D341Med (cell line): ENCODE measurements at places on chromosomes 7 and 10.

- DNase-seq = no peak
These were observed 87.0 kb downstream of the VIPR2 start for GRCh38 chr7:159057647-159058046.

GRCh38 chr10:24292304-24293293, 83.7 kb downstream of the KIAA1217 start:
- DNase-seq = no peak

DNA sequence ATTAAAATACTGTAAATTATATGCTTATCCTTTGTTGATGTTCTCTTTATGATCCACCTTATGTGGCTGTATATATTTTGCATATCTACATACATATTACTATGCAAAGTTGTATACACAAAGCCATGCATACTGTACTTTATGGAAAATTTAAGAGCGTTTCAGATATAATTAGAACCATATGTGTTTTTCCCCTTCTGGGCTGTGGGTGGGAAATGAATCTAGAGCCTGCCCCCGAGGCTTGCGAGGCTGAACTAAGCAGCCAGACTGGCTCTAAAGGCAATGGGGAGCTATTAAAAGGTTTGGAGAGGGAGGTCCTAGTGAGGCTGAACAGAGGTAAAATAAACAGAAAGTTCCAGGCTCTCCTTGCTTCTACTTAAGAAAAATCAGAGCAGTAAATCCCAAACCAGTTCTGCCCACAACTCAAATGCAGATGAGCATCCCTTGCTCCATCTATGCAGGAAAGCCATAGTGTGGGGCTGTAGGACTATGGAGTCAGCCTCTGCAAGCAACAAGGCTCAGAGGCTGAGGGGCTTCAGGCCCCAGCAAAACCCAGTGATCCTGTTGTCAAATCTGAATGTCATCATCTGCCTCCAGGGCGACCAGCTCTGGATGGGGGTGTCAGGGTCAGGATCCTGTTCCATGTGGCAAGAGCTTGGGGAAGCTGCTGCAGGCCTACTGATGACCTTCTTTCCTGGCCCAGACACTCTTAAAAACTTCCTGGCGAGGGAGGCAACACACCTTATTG, 14.1 kb upstream of the DDIT4 start:
- DNase-seq = no peak

- DNase-seq = no peak
These were observed 145.7 kb downstream of the RNLS start for GRCh38 chr10:88437411-88437810.

- no peak for DNase-seq
These were observed 130.6 kb upstream of the SLC26A5 start for GRCh38 chr7:103576641-103577040.

GRCh38 chr10:50536617-50537240, 87.0 kb downstream of the SGMS1 start:
- DNase-seq = no peak

- peak; percentile 26 for DNase-seq
These were observed 336.9 kb downstream of the ADARB2 start for GRCh38 chr10:1400101-1401070.

DNA sequence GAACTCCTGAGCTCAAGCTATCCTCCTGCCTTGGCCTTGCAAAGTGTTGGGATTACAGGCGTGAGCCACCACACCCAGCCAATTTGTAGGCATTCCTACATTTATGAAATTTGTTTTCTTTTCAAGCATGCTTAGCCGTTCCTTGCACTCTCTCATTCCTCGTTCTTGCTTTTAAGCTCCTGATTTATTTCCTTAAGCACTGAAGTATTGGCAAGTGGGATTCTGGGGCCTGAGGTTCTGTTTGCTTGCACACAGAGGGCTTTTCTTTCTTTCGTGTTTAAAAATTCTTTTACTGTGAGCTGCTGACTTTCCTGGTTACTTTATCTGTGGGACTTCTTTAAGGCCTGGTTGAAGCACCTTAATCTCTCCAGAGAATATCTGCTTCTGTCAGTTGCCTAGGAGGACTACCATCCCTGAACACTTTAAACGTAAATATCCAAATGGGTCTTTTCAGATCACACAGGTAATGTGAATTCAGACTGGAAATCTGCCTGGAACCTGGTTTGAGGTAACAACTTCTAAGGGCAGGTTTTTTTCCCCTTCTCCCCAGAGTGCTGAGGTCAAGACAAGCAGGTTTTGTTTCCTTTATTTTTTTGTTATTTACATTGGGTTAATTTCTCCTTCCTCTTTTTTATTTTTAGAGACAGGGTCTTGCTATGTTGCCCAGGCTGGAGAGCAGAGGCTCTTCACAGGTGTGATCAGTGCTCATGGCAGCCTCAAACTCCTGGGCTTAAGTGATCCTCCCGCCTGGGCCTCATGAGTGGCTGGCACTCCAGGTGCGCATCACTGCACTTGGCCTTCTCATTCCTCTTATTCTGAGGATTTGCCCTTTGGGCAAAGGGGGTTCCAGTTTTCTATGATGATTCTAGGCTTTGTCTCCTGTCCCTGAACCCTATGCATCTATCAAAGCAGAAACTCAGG, 102.9 kb downstream of the PFKFB3 start:
- DNase-seq = no peak

GRCh38 chr7:47310020-47310419, 271.9 kb downstream of the TNS3 start:
- no peak for DNase-seq

DNA sequence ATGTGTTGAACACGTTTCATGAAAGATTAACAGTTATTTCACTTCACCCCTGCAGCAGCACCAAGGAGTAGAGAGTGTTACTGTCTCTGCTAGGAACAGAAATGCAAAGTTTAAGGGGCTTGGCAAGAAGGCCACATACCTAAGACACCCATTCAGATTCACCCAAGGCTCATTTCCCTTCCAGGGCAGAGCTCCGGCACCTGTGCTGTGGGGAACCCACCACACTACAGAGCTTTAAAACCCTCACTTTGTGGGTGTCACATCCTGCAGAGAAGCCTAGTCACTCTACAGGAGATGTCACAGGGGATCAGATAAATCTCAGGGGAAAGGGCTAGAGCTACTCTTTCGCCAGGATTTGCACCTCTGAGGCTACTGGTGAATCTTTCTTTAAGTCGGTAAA, 176.1 kb upstream of the KLF6 start:
- no peak for DNase-seq

DNA sequence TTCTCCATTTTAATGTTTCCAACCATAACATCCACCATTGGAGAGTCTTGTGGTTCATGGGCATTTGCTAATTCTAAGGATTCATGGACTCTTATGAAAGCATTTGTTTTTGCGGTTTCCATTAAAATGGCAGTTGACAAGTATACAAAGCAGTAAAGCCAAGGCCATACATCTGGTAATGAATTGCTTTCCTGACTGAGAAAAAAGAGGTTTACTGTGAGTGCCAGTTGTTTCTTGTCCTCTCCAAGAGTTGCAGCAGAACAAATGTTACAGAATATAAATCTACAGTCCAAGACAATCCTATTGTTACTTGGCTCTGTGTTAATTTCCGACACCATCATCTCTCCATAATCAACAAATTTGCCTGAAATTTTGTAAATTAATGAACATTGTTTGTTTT, 261.3 kb downstream of the SORCS1 start:
- DNase-seq = no peak

- no peak for DNase-seq
These were observed 391.1 kb downstream of the RPS24 start for GRCh38 chr10:78424723-78425122.

GRCh38 chr7:26653430-26654399, 210.7 kb downstream of the SKAP2 start:
- no peak for DNase-seq

- DNase-seq = no peak
These were observed 72.5 kb upstream of the IGFBP3 start for GRCh38 chr7:45993621-45994020.

GRCh38 chr7:28983396-28984190, 25.5 kb upstream of the TRIL start:
- no peak for DNase-seq

GRCh38 chr10:86289577-86289868, 77.1 kb downstream of the GRID1 start:
- no peak for DNase-seq

- no peak for DNase-seq
These were observed 406.1 kb downstream of the MDFIC start for GRCh38 chr7:115328018-115328417.

- DNase-seq = no peak
These were observed 69.8 kb upstream of the AGR3 start for GRCh38 chr7:16951483-16952080.

GRCh38 chr10:77989081-77989724, 40.1 kb downstream of the POLR3A start:
- DNase-seq = no peak

GRCh38 chr7:30276203-30276900, 8.0 kb upstream of the ZNRF2 start:
- DNase-seq = peak; percentile 71

DNA sequence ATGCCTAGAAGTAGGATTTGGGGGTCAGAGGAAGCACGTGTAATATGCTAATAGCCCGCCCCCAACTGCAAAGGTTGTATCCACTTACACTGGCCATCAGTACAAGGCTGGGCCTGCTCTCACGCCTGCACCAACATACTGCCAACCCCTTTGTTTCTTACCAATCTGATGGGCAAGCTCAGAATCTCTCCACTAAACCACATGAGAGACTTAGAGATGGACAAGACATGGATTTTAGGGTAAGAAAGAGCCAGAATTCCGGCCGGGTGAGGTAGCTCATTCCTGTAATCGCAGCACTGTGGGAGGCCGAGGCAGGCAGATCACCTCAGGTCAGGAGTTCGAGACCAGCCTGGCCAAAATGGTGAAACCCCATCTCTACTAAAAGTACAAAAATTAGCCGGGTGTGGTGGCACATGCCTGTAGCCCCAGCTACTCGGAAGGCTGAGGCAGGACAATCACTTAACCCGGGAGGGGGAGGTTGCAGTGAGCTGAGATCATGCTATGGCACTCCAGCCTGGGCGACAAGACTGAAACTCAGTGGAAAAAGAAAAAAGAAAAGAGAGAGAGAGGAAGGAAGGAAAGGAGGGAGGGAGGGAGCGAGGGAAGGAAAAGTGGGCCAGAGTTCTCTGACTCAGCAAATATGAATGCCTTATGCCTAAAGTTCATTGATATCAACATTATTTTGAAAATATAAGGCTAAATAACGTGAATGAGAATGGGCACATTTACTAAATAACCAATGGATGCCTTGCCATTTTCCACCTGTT, 162.2 kb downstream of the SLIT1 start:
- DNase-seq = no peak

GRCh38 chr10:102633287-102633686, 11.0 kb upstream of the TRIM8 start:
- DNase-seq = no peak

- DNase-seq = no peak
These were observed 127.7 kb downstream of the ITIH5 start for GRCh38 chr10:7538970-7539654.

DNA sequence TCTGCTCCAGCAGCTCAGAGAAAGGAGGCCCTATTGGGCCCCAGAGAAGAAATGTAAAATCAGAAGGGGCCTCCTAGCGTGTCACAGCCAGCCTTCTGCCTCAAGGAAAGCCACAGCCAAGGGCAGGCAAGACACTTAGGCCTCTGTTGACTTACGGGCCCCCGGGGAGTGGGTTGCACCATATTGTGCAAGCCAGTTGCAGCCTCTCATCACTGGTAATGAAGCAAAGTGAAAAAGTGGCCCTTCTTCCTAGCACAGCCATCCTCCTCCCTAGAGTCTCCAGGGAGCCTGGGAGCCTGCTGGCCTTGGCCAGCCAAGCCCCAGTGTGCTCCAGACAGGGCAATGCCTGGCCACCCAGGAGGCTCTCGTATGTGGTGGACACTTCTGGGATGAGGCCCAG, 56.2 kb upstream of the GDF10 start:
- no peak for DNase-seq

GRCh38 chr10:79262131-79262530, 85.1 kb upstream of the PPIF start:
- no peak for DNase-seq

GRCh38 chr10:59709395-59710125, at the start of gene SLC16A9:
Gene SLC16A9 (minus strand): TSS chr10:59709850. CDS start chr10:59684291, 25,559 bp downstream.
- peak; percentile 95 for DNase-seq

- DNase-seq = no peak
These were observed 37.4 kb upstream of the PDGFA start for GRCh38 chr7:556837-557557.

- DNase-seq = no peak
These were observed 101.2 kb upstream of the WDR11 start for GRCh38 chr10:120749856-120750566.

GRCh38 chr7:98774884-98775283, 94.9 kb downstream of the TMEM130 start:
- DNase-seq = no peak

DNA sequence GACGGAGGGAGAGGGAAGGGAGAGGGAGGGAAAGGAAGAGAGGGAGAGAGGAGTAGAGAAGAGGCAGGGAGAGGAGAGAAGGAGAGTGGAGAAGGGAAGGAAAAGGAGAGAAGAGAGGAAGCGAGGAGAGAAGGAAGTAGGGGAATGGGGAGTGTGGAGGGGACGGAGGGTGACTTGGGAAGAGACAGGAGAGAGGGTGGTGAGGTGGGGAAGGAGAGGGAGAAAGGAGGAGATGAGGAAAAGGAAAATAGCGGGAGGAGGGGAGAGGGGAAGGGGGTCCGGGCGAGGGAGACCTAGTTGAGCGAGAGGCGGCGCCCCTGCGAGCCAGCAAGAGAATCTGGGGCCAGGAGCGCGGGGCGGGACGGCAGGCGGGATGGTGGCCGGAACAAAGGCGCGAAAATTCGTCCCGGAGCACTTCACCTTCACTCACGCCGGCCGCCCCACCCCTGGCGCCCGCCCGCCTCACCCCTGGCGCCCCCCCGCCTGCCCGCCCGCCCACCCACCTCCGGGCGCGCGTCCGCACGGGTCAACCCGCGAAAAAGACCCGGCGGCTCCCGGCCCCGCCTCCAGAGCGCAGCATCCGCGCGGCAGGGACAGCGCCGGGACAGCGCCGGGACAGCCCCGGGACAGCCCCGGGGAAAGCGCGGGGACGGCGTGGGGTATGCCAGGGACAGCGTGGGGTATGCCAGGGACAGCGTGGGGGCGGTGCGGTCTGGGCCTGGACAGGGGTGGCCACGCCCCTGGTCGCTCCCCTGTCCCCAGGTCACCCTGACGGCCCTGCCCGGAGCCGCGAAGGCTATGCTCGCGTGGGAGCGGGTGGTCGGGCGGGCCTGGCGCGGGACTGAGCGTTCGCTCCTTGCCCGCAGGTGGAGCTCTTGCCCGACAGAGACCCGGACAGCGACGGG, 4.2 kb downstream of the VSTM2A start:
- DNase-seq = peak; percentile 87

DNA sequence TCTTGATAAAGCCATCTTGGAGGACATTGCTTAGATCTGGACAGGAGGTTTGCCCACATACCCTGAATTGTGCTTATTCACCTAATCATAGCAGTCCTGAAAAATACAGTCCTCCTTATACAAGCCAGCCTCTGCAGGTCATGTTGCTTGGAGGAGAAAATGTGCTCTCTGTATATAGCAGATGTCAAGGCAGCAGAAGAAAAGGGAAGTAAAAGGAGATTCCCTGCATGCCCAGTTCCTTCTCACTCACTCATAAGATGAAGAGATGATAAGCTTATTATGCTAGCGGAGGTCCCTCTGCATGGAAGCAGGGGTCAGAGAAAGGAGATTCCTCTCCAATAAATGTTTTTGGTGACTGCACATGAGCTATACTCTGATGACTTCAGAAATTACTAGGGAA, 458.8 kb upstream of the ZMIZ1 start:
- DNase-seq = no peak
